ENCODE measurements at places on chromosomes 13 and 19.

DNA sequence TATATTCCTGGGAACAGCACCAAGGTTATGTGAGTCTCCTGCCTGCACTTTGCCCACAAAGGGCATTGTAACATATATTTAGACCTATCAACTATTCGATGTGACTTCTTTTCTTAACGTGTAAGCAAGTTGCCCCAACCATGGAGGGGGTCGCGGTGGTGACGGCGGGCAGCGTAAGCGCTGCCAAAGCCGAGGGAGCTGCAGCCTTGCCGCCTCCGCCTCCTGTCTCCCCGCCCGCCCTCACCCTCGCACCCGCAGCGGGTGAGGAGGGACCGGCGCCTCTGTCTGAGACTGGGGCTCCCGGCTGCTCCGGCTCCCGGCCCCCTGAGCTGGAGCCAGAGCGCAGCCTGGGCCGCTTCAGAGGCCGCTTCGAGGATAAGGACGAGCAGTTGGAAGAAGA lies 59.0 kb downstream of the ZNF676 start:
- DNase-seq = no peak

DNA sequence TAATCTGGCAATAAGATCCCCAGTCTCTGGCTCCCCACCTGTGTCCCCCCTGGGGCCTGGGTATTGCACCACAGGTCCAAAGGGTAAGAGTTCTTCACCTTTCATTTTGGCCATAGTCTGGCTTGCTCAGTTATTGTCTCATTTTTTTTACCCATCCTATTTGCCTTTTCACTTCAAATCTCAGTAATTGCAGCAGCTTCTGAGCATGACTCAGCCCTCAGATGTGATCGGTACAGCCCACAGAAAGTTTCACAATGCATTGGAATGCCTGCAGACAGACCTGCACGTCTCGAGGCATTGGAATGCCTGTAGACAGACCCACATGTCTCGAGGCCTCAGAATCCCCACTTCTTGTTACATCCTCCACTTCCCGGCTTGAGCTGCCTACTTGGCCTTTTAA lies 173.6 kb downstream of the NUFIP1 start:
- no peak for DNase-seq

DNA sequence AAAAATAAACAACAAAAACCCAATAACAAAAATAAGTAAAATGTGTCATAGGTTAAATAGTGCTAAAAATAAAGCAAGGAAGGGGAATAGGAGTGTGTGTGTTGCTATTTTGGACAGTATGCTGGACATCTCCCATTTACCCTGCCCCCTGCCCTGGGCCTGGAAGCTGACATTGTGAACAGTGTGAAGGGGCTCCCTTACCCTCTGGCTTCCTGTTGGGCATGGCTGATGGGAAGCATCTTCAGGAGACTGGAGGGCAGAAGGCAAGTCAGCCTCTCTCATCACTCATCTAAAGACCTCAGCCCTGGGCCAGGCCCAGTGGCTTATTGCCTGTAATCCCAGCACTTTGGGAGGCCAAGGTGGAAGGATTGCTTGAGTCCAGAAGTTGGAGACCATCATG lies 26.7 kb downstream of the KCTD15 start:
- DNase-seq = no peak

- DNase-seq = no peak
Observed at GRCh38 chr13:80841414-80841813, 500.5 kb upstream of the SPRY2 start.

- no peak for DNase-seq
Observed at GRCh38 chr19:32141840-32142511, 203.4 kb upstream of the ZNF507 start.

All from NCI-H187 (cell line).